Left colon (tissue), 2 donors: ENCODE measurements at places on chromosomes 5 and 9.

- peak; percentile 6 for DNase-seq
Measured at GRCh38 chr9:97237311-97237786, 70.1 kb upstream of the CCDC180 start.

- no peak for DNase-seq
Measured at GRCh38 chr5:175328687-175329086, 115.3 kb downstream of the DRD1 start.

DNA sequence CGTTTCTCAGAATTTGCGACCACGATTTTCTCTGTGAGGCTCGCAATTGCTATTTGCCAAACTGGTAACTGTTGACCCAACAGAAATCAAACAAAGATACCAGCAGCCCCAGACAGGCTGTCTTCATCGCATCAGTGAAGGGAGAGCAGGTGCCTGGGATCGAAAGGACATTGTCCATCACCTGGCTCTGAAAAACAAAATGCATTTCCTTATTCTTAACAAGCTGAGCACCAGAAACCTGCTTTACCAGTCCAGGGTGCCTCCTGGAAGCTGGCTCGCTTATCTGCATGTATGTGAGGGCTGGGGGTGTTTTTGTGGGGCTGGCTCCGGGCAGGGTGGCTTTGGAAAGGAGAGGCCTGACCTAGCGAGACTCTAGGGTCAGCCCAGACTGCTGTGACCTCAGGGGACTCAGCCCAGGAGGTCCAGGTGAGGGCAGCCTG is 24.7 kb downstream of the WWC1 start:
- peak; percentile 69 for DNase-seq

- DNase-seq = no peak
Measured at GRCh38 chr5:178668579-178668978, 41.7 kb upstream of the CLK4 start.

DNA sequence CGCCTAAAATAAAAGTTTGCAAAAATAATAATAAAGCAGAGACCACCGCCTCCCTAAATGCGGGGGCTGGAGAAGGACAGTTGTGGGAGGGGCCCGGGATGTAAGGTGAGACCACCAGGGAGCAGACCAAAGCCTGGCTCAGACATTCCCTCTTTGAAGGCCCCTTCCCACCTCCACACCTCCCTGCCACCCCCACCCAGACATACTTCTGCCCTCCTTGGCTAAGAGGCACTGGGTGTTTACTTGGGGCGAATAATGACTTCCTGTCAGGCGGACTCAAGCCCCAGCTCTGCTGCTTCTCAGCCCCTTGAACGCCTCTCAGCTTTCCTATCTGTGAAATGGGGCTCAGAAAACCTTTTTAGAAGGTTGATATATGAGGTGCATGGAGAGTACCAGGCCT is 58.8 kb upstream of the GGTA1 start:
- no peak for DNase-seq

GRCh38 chr9:28105001-28105400 is 531.7 kb upstream of the C9orf72 start:
- no peak for DNase-seq

DNA sequence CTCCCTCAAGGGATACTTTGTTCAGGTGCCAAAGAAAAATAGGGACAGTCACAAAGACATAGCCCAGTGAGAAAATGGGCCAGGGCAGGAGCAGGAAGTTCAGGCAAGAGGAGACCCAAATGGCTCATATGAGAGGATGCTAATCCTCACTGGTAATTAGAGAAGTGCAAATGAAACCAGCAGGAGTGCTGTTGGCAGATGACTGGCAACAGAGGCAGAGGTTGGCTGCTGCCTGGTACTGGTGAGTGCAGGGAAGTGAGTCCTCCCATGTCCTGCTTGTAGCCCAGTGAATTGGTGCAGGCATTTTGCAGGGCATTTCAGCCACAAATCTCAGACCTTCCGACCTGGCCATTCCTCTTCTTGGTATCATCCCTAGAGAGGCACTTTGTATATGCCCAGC is 23.5 kb downstream of the ODF2 start:
- no peak for DNase-seq

GRCh38 chr9:95573463-95573862 is 56.7 kb upstream of the PTCH1 start:
- no peak for DNase-seq

GRCh38 chr9:137088121-137088520 is 1.3 kb downstream of the MAN1B1 start:
- no peak for DNase-seq

GRCh38 chr5:125536582-125536981 is 790.1 kb upstream of the ZNF608 start:
- no peak for DNase-seq

- DNase-seq = no peak
Measured at GRCh38 chr5:119311688-119312087, 44.1 kb upstream of the TNFAIP8 start.

DNA sequence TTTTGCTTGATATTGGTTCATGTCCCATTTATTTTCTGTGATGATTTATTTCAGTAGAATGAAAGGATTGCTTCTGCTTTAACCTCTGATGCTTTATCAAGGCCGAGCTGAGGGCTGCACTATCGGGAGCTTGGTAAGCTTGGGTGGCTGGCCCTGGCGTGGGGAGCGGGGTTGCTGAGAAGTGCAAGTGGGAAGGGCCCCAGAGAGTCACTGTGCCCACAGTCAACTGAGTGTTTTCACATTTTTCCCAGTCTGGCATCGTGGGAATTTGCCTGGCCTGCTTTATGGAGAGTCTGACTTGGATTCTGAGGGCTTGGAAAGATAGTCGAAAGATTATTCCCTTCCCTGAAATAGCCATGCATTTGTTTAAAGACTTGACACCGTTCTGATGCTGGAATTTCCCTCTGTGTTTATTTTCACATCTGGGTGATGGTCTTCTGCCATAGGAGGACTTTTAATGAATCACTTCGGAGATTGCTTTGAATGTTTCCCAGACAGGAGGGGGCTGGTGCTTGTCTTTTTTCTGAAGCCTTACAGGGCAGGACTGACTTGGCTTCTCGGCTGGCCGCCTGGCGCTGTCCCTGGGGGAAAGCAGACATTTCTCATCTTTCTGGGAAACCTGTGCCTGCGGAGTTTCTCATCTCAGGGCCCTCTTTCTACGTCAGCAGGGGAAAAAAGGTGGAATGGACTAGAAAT is 139.0 kb downstream of the BOD1 start:
- no peak for DNase-seq
